ENCODE measurements at places on chromosomes 1 and 21.

DNA sequence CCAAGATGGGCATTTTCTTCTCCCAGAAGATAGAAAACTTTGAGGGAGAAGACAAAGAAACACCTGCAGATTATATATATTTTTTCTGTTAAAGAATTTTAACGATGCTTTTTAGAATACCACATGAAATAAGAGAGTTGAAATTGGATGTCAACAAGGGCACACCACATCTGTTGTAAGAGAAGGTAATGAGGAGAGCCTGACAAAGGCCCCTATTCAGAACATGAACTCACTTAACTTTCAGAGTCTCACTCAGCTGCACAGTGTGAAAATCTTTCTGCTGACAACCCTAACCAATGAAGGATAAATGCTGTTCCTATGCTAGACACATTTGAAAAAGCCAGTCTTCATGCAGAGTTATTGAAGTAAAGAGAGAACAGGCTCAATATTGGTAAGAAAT lies 7.3 kb downstream of the KRTAP22-2 start:
- H3K4me3 ChIP-seq, result no peak overlapping the region
- H3K4me1 ChIP-seq, result no peaks in the 10 kb centered on the region
- DNase-seq, result no peak
- H3K27me3 ChIP-seq, result no peaks in the 10 kb centered on the region
- H3K36me3 ChIP-seq, result no peaks in the 10 kb centered on the region
- H3K27ac ChIP-seq, result no peak overlapping the region

DNA sequence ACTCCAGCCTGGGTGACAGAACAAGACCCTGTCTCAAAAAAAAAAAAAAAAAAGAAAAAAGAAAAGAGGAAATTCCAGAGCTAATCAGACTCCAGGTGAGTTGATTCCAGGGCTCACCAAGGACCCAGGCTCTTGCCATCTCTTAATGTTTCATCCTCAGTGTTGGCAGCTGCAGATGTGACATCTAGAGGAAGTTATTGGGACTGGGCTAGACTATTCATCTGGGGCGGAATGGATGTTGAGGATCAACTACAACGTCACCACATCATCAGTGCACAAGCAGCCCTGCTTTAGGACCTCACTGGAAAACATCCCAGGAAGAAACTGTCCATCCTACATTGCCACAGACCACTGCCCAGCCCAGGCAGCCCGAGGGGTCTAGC lies 28.6 kb upstream of the PARP1 start:
- no peak overlapping the region for H3K27ac ChIP-seq
- H3K27me3 ChIP-seq, result peaks cover 15% of the 10 kb centered on the region
- no peaks in the 10 kb centered on the region for H3K36me3 ChIP-seq
- H3K4me3 ChIP-seq, result no peak overlapping the region
- no peak for DNase-seq
- no peaks in the 10 kb centered on the region for H3K4me1 ChIP-seq

DNA sequence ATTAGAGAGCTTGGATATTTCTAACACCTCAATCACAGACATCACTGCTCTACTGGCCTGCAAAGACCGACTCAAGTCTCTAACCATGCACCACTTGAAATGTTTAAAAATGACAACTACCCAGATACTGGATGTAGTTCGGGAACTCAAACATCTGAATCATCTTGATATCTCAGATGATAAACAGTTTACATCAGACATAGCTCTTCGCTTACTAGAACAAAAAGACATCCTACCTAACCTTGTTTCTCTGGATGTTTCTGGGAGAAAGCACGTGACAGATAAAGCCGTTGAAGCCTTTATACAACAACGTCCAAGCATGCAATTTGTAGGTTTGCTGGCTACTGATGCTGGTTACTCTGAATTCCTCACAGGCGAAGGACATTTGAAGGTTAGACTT lies 45.1 kb downstream of the ZYG11B start:
- H3K27me3 ChIP-seq, result no peaks in the 10 kb centered on the region
- no peaks in the 10 kb centered on the region for H3K4me1 ChIP-seq
- no peak for DNase-seq
- peaks cover 27% of the 10 kb centered on the region for H3K36me3 ChIP-seq
- H3K27ac ChIP-seq, result no peak overlapping the region
- no peak overlapping the region for H3K4me3 ChIP-seq

DNA sequence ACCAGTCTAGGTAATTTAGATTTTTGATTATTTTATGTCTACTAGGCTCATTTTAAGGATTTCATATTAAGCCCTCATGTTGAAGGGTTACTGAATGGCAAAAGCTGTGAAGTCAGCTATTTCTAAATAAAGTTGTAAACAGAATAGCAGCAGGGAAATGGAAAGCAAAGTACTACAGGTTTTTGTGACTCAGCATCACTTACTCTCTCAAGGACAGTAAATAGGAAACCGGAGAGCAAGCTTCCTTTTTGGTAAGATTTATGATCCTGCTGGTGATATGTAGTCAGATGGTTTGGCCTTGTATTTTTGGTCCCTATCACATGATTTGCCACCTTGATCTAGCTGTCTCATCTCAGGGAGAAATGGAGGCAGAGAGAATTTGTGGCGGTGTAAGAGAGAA lies 226.0 kb downstream of the RPS6KC1 start:
- H3K27me3 ChIP-seq, result no peaks in the 10 kb centered on the region
- H3K4me3 ChIP-seq, result no peak overlapping the region
- no peak overlapping the region for H3K27ac ChIP-seq
- no peak for DNase-seq
- peaks cover 8% of the 10 kb centered on the region for H3K4me1 ChIP-seq
- peaks cover 30% of the 10 kb centered on the region for H3K36me3 ChIP-seq

DNA sequence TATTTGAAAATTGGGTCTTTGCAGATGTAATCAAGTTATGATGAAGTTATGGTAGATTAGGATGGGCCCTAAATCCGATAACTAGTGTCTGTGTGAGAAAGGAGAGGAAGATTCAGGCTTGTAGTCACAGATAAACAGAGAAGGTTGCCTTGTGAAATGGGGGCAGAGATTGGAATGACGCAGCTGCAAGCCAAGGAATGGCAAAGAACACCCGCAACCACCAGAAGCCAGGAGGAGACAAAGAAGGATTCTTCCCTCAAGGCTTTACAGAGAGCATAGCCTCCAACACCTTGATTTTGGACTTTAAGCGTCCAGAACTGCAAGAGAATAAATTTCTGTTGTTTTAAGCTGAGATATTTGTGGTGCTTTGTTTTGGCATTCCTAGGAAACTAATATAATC lies 35.4 kb upstream of the COL24A1 start:
- H3K4me3 ChIP-seq, result no peak overlapping the region
- no peak overlapping the region for H3K27ac ChIP-seq
- H3K4me1 ChIP-seq, result peaks cover 17% of the 10 kb centered on the region
- DNase-seq, result no peak
- H3K36me3 ChIP-seq, result no peaks in the 10 kb centered on the region

GRCh38 chr1:79519084-79519760 lies 512.7 kb upstream of the ADGRL4 start:
- H3K4me3 ChIP-seq, result no peak overlapping the region
- no peaks in the 10 kb centered on the region for H3K4me1 ChIP-seq
- DNase-seq, result no peak
- no peaks in the 10 kb centered on the region for H3K27me3 ChIP-seq

GRCh38 chr1:9836632-9836960 lies 12.8 kb upstream of the CLSTN1 start:
- H3K4me3 ChIP-seq, result no peak overlapping the region
- no peak overlapping the region for H3K27ac ChIP-seq
- peaks cover 9% of the 10 kb centered on the region for H3K4me1 ChIP-seq

GRCh38 chr1:37070126-37070525 lies 35.8 kb upstream of the GRIK3 start:
- no peaks in the 10 kb centered on the region for H3K36me3 ChIP-seq
- H3K4me3 ChIP-seq, result no peak overlapping the region
- H3K4me1 ChIP-seq, result no peaks in the 10 kb centered on the region
- no peak for DNase-seq
- H3K27me3 ChIP-seq, result peaks cover 63% of the 10 kb centered on the region

GRCh38 chr1:9213956-9214355 lies 20.6 kb upstream of the H6PD start:
- peaks cover 6% of the 10 kb centered on the region for H3K4me1 ChIP-seq
- H3K27me3 ChIP-seq, result peaks cover 4% of the 10 kb centered on the region
- H3K36me3 ChIP-seq, result no peaks in the 10 kb centered on the region

DNA sequence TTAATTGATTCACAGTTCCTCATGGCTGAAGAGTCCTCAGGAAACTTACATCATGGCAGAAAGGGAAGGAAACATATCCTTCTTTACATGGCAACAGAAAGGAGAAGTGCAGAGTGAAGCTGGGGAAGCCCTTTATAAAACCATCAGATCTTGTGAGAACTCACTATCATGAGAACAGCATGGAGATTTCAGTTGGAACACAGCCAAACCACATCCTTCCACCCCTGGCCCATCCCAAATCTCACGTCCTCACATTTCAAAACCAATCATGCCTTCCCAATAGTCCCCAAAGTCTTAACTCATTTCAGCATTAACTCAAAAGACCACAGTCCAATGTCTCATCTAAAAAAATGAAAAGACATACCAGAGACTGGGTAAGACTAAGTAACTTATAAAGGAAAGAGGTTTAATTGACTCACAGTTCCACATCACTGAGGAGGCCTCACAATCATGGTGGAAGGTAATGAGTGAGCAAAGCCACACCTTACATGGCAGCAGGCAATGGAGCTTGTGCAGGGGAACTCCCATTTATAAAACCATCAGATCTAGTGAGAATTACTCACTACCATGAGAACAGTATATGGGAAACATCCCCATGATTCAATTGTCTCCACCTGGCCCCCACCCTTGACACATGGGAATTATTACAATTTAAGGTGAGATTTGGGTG lies 105.2 kb downstream of the MRPL39 start:
- no peak overlapping the region for H3K4me3 ChIP-seq
- H3K27me3 ChIP-seq, result no peaks in the 10 kb centered on the region
- DNase-seq, result no peak
- H3K36me3 ChIP-seq, result no peaks in the 10 kb centered on the region
- H3K4me1 ChIP-seq, result no peaks in the 10 kb centered on the region

- H3K36me3 ChIP-seq, result peaks cover 12% of the 10 kb centered on the region
- DNase-seq, result no peak
- no peaks in the 10 kb centered on the region for H3K4me1 ChIP-seq
- no peak overlapping the region for H3K27ac ChIP-seq
- H3K27me3 ChIP-seq, result no peaks in the 10 kb centered on the region
- H3K4me3 ChIP-seq, result no peak overlapping the region
These were observed 7.4 kb upstream of the AMPD1 start for GRCh38 chr1:114702737-114703136.

DNA sequence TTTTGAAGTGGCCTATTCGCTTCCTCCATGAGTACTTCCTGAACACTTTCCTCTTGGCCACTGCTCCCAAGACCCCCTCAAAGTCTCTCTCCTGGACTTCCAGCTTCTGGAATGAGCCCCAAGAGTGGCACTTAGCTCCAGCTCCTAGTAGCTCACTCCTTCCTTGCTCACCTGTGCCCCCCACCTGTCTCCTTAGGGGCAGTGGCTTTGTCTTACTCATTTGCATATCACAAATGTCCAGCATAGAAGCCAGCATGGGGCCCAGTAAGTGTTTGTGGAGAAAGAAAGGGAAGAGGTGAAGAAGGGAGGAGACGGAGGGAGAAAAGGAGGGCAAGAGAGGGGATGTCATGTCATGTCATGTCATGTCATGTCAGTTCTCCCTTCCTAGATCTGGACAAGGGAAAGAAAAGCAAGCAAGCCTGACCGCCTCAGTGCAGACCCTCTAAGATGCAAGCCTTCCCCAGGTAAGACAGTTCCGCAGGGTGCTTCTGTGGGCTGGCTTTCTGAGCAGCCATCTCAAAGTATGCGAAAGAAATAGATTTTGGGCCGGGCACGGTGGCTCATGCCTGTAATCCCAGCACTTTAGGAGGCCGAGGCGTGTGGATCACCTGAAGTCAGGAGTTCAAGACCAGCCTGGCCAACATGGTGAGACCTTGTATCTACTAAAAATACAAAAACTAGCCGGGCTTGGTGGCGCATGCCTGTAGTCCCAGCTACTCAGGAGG lies 6.9 kb upstream of the MX1 start:
- no peak overlapping the region for H3K27ac ChIP-seq
- H3K27me3 ChIP-seq, result peaks cover 6% of the 10 kb centered on the region
- H3K4me1 ChIP-seq, result peaks cover 7% of the 10 kb centered on the region
- no peaks in the 10 kb centered on the region for H3K36me3 ChIP-seq

GRCh38 chr1:228081578-228082213 lies 812 bp upstream of the ARF1 start:
- no peaks in the 10 kb centered on the region for H3K36me3 ChIP-seq
- DNase-seq, result no peak
- H3K27me3 ChIP-seq, result peaks cover 4% of the 10 kb centered on the region
- peaks cover 24% of the 10 kb centered on the region for H3K4me1 ChIP-seq

DNA sequence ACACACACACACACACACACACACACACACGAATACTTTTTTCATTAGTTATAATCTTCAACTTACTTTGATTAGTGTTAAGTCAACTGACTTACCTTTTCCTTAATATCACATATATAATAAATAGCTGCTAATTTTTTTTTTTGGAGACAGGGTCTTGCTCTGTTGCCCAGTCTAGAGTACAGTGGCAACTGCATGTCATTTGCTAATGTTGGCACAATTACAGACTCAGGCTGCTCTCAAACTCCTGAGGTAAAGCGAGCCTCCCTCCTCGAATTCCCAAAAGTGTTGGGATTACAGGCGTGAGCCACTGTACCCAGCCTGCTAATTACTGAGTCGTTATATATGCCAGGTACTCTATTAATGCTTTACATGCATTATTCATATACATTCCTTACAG lies 20.8 kb upstream of the TAL1 start:
- no peak overlapping the region for H3K4me3 ChIP-seq
- H3K36me3 ChIP-seq, result peaks cover 5% of the 10 kb centered on the region
- H3K27me3 ChIP-seq, result no peaks in the 10 kb centered on the region
- DNase-seq, result no peak
- H3K4me1 ChIP-seq, result no peaks in the 10 kb centered on the region

- no peak for DNase-seq
- H3K27me3 ChIP-seq, result peaks cover 3% of the 10 kb centered on the region
- no peak overlapping the region for H3K4me3 ChIP-seq
- peak overlapping the region; percentile 20 for H3K27ac ChIP-seq
- H3K36me3 ChIP-seq, result no peaks in the 10 kb centered on the region
These were observed 19.9 kb downstream of the CASQ2 start for GRCh38 chr1:115748401-115749150.

GRCh38 chr1:35932158-35932636 lies 1.3 kb downstream of the AGO3 start:
- no peak for DNase-seq
- peaks cover 4% of the 10 kb centered on the region for H3K36me3 ChIP-seq
- H3K4me1 ChIP-seq, result peaks cover 35% of the 10 kb centered on the region
- no peaks in the 10 kb centered on the region for H3K27me3 ChIP-seq
- H3K27ac ChIP-seq, result peak overlapping the region; percentile 10

GRCh38 chr1:48870596-48870995 lies 93.9 kb upstream of the BEND5 start:
- peaks cover 12% of the 10 kb centered on the region for H3K27me3 ChIP-seq
- no peak overlapping the region for H3K27ac ChIP-seq
- no peaks in the 10 kb centered on the region for H3K4me1 ChIP-seq
- no peak for DNase-seq
- H3K36me3 ChIP-seq, result no peaks in the 10 kb centered on the region
- H3K4me3 ChIP-seq, result no peak overlapping the region

GRCh38 chr1:85584923-85585322 lies 4.4 kb downstream of the CCN1 start:
- no peak overlapping the region for H3K4me3 ChIP-seq
- peaks cover 30% of the 10 kb centered on the region for H3K27me3 ChIP-seq
- no peak for DNase-seq

Measured in type B pancreatic cell (in vitro differentiated cells).